ENCODE measurements at places on chromosomes 12 and 14. TPM values are rescaled to one million over a fixed set of nuclear protein-coding genes. Genes with fewer than 3 reads are reported as not detected.

Gene SLC6A12
- total RNA-seq, result 4.7 TPM

Gene TMEM253
- total RNA-seq, result 0.58 TPM

Gene SDR9C7
- not detected for total RNA-seq

Gene PIWIL1
- not detected for total RNA-seq

Gene AHNAK2
- total RNA-seq, result 22.3 TPM

Gene SLC17A8
- total RNA-seq, result 0.13 TPM

Gene MSRB3
- 50.5 TPM for total RNA-seq

Gene TAS2R43
- 0.52 TPM for total RNA-seq

Gene ITGB7
- total RNA-seq, result 10.9 TPM

Gene AKAP6
- 3.7 TPM for total RNA-seq

Gene KCNJ8
- 14.3 TPM for total RNA-seq

Gene DIO2
- total RNA-seq, result 2.2 TPM

Gene NOP9
- total RNA-seq, result 24.8 TPM

Gene VIPAS39
- 15.4 TPM for total RNA-seq

Gene ANHX
- total RNA-seq, result not detected

Gene VRTN
- total RNA-seq, result not detected

Gene TRHDE
- total RNA-seq, result 0.87 TPM

Gene AQP2
- total RNA-seq, result not detected

Gene SOX5
- 12.2 TPM for total RNA-seq

Gene TMEM132D
- 2.0 TPM for total RNA-seq

Gene SIX6
- total RNA-seq, result not detected

Gene CLEC2A
- total RNA-seq, result not detected

Gene TMTC1
- 37.7 TPM for total RNA-seq

Gene NCOR2
- 331 TPM for total RNA-seq

Gene TMEM132C
- 0.61 TPM for total RNA-seq

Gene AHSA1
- 111 TPM for total RNA-seq

Gene PAPLN
- total RNA-seq, result 8.6 TPM

Gene POTEG
- total RNA-seq, result not detected

Gene COX6A1
- 308 TPM for total RNA-seq

Gene GPR137C
- 2.0 TPM for total RNA-seq

Gene FITM1
- total RNA-seq, result 0.68 TPM

Gene FAM90A1
- total RNA-seq, result 0.39 TPM

Gene IL22
- not detected for total RNA-seq

Gene IL23A
- total RNA-seq, result 0.73 TPM

Gene CLEC14A
- 34.7 TPM for total RNA-seq

Gene FGD6
- total RNA-seq, result 36.0 TPM

Gene TSPAN9
- total RNA-seq, result 36.8 TPM

Gene IAPP
- not detected for total RNA-seq

Gene RAD9B
- total RNA-seq, result 1.3 TPM

Gene APOF
- not detected for total RNA-seq

Gene ZDHHC22
- total RNA-seq, result not detected

Gene PMEL
- total RNA-seq, result 1.8 TPM
